ENCODE measurements at places on chromosomes 3 and 15.
A peak's percentile ranks its signal among the peaks of the same experiment; 100 is the strongest.

GRCh38 chr15:44024155-44024554 is 170.9 kb downstream of the FRMD5 start:
- DNase-seq = no peak

DNA sequence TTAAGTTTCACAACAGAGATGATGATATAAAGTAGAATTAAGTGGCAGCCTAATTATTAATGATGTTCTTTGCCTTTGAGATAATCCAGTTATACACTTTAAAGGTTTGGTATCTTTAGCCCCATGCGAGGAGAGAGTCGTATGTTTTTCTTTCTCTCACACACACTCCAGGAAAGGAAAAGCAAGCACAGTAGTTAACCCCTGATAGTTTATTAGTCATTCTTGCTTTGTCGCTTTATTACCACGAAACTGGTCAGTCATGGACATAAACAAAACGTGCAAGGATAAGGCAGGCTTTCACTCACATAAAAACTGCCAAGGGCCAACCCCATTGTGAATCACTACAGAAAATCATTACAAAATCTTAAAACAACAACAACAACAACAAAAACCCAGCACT is 866.9 kb downstream of the FHIT start:
- DNase-seq = no peak

DNA sequence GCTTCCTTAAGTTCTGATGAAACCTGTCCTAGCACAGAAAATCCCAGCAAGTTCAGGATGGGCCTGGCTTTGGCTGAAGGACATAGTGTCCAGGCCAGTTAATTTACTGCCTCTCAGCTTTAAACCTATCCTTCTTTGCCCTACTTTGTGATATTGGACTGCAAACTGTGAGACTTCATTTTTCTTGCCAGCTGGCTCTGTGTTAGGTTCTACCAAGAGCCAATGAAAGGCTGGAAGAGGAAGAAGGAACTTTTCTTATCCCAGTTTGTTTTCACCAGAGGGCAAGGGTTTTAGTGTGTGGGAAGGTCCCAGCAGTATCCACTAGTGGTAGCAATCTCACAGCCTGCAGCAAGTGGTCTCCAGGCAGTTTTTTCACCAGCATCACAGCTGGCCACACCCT is 18.2 kb downstream of the DCUN1D1 start:
- DNase-seq = no peak

DNA sequence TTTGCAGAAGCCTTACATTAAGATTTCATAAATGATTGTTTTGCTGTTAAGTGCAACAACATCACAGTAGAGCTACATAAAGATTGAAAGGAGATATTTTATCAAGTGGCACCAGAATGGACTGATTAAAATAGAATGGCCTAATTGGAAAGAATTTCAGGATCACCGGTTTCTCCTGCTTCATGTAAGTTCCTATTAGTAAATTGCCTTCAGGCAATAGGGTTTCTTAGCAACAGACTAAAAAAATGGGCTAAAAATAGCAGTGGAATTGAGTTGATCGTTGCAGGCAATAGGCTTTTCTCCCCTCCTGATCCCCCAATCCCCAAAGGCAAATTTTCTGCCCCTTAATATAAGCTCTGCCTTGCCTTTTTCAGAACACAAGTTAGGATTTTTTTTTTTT is 917 bp downstream of the LNP1 start:
- DNase-seq = no peak

- no peak for DNase-seq
Observed at GRCh38 chr15:40050788-40051470, 11.9 kb upstream of the SRP14 start.

DNA sequence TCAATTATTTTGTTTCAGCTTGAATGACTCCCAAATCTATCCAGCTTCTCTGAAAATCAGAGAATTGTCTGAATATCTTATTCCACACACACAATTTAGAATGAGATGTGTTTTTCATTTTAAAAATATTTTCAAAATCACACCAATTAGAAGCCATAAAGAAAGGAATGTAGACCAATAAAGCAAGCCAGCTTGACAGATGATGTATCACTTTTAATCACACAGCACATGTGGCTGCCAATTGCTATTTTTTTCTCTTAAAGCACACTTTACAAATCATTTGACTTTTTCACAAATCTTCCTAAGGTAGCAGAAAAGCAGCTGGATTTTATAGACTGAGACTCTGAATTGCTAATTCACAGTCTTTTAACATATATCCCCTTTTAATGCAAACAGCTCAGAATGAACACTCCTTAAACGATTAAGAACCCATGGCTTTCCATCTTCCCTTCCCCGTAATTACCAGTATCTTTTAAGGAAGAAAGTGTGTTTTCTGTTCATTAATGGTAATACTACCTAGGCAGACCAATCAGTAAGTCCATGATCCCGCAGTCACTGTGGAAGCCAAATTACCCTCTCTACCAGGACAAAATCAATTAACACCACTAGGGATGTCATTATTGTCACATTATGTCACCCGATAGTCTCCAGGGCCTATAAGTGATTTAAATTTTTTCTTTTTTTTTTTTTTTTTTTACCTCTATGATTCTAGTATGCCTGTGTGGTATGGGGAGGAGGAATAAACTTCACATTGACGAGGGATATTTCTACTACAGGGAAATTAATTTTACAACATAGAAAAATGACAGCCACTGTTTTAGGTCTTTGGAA is 250.0 kb upstream of the VEPH1 start:
- no peak for DNase-seq

DNA sequence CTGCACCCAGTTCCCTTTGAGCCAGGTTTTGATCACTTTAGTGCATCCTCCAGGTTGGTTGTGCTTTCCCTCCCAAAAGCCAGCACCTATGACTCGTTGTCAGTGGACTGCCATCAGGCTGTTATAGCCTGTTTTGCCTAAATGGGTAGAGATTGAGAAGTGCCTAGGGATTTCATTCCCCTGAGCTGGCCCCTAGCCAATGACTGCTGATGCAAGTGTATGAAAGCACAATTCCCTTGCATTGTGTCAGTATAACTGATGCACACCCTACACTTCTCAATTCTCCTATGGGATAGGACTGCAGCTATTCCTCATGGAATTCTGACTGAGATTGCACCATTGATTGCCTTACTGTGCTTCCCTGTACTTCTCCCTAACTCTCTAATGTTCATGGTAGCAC is 102.1 kb upstream of the ARPP21 start:
- no peak for DNase-seq

- DNase-seq = no peak
Observed at GRCh38 chr3:106088304-106088703, 219.5 kb upstream of the CBLB start.

GRCh38 chr15:86063356-86064095 is 16.1 kb upstream of the AGBL1 start:
- no peak for DNase-seq

DNA sequence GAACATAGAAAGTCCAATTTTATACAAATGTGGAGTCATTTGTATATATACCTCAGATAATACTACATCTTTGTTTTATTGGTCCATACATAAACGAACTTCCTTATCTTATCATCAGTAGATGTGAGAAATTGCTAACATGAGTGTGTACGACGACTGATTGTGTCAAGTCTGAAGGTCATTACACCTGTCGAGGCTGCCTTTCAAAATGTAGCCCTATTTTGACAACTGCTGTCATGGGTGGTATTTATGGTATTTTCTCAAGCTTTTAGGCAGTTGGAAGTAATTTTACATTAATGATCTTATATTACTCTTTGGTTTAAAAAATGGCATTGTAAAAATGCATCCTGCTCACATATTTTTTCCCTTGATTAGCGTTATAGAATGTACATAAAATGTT is 183.7 kb upstream of the DNAJC19 start:
- no peak for DNase-seq

DNA sequence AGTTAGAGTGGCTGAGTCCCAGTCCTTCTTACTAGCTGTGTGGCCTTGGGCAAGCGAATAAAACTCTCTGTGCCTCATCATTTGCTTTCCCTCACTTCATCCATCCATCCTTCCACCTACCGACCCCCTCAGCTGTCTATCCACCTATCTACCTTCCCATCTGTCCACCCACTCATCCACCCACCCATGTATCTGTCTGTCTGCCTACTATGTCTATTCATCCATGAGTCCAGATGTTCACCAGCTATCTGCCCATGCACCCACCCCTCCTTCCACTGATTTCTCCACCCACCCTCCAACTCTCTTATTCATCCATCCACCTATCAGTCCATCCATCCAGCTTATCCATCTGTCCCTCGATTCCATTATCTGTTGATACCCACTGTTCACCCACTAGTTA is 60.4 kb upstream of the ATP2B2 start:
- DNase-seq = no peak

- peak; percentile 6 for DNase-seq
Observed at GRCh38 chr3:58754074-58754473, 87.5 kb upstream of the FAM3D start.

DNA sequence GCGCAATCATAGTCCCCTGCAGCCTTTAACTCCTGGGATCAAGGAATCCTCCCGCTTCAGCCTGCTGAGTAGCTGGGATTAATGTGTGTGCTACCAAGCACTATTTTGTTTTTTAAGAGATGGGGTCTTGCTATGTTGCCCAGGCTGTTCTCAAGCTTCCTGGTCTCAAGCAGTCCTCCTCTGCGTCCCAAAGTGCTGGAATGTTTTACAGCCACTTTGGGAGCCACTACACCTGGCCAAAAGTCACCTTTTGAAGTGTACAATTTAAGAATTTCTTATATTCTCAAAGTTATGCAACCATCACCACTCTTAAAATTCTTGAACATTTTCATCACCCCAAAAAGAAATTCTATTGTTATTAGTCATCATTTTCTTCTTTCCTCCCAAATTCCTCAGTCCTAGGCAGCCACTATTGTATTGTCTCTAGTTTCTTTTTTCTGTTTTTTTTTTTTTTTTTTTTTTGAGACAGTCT is 17.8 kb downstream of the CDV3 start:
- no peak for DNase-seq

DNA sequence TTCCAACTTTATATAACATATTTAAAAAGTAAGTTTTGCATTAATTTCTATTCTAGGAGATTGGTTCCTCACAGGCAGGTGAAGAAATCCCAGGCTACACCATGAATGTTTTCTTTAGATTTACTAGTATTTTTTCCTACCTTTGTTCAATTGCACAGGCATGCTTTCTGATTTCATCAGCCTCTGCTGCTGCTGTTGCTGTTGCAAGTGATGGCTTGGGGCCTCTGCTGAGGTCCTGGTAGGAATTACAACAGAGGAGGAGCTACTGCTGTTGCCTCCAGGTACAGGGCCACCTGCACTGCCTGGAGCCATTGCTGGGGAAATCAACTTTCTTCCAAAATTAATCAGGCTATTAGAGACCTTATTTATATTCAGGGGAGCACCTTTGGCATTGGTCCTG is 353.3 kb downstream of the PLCL2 start:
- no peak for DNase-seq

- no peak for DNase-seq
Observed at GRCh38 chr3:113954091-113954685, 6.4 kb downstream of the ZDHHC23 start.

GRCh38 chr15:48333540-48333939 is 2.3 kb downstream of the DUT start:
- no peak for DNase-seq

DNA sequence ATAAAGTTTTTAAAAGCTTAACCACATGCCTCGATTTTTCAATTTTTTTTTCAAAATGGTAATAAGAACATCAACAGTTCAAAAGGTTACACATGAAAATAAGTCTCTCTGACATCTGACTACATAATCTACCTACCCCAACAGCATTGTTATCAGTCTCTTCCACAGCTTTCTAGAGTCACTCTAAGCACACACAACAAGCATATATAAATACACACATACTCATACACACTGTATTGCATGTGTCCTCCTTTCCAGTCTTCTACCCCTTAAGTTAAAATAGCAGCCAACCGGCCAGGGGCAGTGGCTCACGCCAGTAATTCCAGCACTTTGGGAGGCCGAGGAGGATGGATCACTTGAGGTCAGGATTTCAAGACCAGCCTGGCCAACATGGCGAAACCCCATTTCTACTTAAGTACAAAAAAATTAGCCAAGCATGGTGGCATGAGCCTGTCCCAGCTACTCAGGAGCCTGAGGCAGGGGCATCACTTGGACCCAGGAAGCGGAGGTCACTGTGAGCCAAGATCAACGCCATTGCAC is 12.2 kb downstream of the TBL1XR1 start:
- no peak for DNase-seq

DNA sequence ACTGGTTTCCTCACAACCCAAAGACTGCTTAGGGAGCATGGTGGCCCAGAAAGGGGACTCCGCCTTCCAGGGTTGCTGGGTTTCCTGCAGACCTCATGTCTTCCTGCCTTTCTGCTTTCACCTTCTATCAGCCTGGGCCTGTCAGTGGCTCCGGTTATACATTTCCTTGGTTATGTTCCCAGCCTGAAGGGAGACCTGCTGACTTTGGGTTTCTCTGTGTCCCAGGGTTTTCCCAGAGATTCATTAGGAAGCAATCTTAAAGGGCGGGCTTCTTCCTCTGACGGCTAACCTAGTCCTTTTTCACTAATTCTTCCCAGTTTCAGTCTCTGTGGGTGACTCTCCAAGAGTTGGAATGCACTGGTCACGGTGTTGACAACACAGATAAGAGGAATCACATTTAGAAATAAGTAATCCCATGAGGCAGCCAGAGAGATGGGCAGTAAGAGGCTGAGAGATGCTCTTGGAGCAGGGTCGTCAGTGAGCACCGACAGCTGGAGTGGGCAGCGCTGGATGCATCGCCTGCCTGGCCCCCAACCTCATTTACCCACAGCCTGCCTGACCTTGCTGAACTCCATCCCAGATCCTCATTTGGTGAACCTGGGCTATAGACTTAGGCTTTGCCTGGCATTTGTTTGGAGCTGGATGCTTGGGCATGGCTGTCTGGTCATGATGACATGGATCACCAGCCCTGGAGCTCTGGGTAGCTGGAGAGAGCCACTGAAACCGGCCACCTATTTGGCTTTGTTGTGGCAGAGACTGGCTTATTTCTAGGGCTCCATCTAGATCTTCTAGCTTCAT is 10.0 kb upstream of the EHD4 start:
- no peak for DNase-seq

DNA sequence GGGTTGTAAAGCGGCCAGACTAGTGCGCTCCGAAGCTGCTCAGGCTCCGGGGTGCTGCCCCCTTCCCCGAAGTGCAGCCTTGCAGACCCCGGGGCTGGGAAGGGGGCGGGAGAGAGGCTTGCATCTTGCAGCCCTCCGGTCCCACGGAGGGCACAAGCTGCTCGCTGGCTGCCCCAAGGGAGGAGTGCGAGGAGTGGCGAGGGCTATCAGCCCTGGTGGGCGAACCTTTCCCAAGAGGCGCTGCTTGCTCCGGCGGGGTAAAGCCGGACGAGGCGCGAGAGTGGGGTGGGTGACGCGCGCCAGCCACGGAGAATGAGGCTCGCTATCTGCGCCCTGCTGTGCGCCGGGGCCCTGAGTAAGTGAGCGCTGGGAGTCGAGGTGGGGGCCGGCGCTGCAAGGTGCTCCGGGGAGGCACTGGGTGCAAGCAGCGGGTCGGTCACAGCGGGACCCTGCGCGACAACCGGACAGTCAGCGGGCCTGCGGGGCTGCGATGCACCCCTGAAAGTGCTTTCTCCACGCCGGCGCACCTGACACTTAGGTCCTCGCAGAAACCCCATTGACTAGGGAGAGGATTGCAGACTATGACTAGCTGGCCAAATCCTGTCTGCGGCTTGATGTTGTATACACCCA is 12.7 kb upstream of the TOPBP1 start:
- DNase-seq = no peak

All from GM13977 (cell line).